ENCODE measurements at places on chromosomes 1 and 21.

DNA sequence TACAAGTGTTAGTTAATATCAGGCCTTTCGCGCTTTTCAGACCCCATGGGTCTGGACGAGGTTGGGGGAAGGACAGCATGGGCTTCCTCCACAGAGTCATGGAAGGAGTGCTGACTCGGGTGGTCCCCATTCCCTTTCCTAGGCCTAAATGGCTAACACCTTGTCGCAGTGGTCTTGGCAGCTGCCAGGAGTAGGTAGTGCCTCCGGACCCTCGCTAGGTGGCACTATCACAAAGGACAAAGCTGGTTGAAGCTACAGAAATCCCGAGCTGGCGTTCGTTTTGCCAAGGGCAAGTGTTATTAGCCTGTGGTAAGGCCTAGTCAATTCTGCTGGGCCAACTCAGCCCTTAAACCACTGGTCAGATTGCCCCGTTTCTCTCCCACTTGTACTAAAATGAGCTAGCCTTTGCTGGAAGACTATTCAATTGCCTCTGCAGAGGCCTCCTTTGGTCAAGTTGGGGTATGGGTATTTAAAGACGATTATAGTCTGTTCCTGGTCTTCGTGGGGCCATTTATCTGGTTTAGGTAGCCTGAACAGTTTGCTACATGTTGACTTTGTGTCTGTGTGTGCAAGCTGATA lies 1.1 kb upstream of the UBE2Q1 start:
- DNase-seq = peak; percentile 81

DNA sequence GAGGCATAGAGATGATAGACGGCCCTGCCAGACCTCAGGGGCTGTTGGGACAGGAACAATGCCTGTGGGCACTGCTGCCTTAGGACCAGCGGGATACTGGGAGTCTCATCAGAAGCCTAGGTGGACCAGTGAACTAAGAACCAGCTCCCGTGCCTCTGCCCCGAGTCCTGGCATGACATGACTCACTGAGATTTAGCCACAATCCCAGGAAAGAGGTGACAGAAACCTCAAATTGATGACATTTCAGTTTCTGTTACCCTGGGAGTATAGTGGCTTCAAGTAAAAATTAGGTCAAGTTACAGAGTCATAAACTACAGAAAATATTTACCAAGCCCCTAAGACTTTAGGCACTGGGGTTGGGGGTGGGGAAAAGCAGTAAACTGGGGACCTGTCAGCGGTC lies 74.6 kb upstream of the GADD45A start:
- DNase-seq = no peak

GRCh38 chr1:1437904-1438376 lies 2.5 kb downstream of the VWA1 start:
- DNase-seq = no peak

DNA sequence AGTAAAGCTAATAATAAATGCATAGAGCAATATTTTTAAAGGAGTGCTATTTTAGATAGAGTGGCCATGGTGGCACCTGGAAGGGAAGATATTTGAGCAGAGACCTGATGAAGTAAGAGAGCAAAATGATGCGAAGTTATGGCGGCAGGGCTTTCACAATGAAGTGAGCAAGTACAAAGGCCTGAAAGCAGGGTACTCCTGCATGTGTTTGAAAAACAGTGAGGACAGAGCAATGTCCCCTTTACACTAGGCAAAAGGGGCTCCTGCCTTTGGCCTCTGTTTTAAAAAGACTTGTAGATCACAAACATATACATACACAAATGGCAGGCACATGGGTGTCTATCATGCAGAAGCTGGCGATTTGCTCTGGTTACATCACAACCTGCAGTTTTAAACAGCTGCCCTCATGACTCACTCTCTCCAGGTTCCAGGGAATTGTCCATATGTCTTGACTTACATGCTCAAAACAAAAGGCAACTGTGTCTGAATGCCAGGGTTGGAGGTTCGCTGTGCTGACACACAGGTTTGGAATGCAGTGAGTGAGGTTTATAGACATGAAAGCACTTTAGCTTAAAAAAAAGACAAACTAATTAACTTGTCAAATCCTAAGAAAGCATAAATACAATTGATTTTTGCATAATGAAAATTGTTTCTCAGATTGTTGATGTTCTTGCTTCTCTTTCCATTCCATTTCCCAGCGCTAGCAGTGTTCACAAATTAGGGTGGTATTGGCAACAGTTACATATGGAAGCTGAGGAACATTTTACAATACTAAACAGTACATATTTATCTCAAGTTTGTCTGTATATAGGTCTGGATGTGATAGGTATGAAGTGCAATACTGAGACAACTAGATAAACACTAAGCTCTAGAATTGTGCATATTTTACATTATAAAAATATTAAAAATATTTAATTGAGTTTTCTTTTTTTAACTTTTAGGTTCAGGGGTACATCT lies 313.9 kb downstream of the BARHL2 start:
- no peak for DNase-seq

GRCh38 chr1:12314333-12314903 lies 84.6 kb downstream of the VPS13D start:
- no peak for DNase-seq

DNA sequence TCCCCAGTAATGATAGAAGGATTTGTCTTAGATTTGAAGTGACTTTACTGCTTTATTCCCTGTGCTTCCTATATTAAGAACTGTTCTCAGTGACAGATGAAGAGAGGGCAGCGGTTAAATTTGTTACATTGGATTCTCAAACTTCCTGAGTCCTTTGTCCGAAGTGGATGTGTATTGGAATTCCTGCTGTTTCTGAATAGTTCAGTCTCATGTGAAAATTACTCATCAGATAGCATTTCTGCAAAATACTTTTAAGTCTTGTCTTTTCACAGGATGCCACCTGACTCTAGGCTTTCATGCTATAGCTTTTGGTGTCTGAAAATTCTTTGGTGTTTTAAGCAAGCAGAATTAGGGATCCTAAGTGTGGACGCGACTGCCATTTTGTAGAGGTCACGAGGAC lies 83.6 kb downstream of the PRDM2 start:
- no peak for DNase-seq

DNA sequence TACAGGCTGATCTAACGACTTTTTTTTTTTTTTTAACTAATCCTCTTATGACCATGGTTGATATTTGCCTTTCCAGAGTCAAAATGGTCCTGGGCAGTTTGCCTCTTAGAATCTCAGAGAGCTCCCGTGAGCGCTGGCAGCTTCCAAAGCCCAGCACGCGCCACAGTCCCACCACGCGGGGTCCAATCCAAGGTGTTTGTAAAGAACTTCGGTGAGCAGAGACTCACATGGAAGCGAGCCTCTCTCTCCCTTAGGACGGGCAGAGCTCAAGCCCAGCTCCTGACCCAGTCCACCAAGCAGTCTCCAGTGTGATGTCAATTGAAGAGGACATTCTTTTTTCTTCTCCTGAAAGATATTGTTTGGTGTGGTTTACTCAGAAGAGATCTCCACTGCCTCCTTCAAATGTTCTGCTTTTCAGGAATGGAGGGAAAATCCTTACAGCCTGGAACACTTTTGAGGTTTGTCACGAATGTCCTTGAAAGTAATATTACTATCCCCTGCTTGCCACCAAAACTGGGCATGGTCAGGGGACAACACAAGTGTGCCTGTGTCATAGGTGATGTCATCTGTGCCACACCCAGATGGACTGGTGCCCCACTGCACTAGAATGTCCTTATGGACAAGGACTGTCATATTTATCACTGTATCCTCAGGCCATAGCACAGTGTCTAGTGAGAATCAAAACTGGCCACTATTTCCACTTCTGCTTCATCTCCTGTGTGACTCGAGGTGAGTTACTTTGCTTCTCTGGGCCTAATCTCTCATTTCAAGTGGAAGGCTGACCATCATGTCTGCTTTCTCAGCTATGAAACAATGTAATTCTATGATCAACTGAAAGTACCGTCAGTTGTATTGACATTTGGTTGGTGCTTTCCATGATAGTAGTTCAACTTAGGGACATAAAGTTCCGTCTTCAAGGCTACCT lies 97.4 kb upstream of the EDEM3 start:
- no peak for DNase-seq

GRCh38 chr1:108718927-108719655 lies 6.4 kb downstream of the FNDC7 start:
- no peak for DNase-seq

DNA sequence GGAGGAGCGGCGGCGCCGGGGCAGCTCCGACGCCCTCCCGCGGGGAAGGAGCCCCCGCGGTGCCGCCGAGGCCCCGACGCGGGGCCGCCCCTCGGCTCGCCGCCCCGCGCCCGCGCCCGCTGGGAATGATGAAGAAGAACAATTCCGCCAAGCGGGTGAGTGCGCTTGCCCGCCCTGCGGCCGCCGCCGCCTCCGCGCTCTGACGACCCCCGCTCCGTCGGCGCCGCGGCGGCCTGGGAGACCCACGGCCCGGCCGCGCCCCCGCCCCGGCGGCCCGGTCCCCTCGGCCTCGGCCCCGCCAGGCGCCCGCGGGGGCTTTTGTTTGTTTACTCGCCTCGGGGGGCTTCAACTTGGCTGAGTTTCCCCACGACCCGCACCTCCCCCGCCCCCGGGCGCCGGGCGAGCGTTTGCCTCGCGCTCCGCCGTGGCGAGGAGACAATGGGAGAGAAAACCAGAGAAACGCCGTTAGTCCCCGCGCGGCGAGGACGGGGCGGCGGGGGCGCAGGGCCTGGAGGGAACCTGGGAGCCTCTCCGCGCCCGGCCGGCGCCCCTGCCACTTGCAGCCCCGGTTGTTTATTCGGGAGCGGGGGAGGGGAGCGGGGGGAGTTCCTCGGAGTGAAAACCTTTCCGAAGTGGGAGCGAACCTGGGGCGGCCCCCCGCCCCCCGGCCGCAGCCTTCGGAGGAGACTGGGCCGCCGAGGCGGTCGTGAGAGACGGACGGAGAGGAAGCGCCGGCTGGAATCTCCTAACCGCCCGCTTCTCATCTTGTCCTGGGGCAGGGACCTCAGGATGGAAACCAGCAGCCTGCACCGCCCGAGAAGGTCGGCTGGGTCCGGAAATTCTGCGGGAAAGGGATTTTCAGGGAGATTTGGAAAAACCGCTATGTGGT lies 661 bp downstream of the PLEKHO1 start:
- peak; percentile 39 for DNase-seq

- DNase-seq = no peak
Measured at GRCh38 chr1:185795181-185795580, 61.0 kb downstream of the HMCN1 start.

- DNase-seq = no peak
Measured at GRCh38 chr1:89489047-89489729, 35.4 kb upstream of the LRRC8B start.

DNA sequence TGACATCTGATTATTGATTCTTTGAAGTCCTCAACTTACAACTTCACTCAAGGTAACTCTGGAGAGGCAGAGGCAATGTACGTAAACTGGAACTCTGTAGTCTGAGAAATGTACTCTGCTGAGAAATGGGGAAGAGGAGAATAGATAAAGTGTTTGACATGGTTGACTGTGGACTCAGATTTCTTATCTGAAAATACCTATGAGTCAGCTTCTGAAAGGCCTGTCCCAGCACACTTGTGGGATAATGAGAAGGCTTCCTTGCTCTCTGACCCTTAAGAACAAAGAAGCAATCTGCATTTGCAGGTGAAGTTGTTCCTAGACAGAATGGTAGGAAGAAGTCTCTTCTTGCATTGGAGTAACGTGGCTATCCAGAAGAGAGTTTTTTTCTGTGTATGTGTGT lies 1573.5 kb downstream of the BRINP3 start:
- no peak for DNase-seq

DNA sequence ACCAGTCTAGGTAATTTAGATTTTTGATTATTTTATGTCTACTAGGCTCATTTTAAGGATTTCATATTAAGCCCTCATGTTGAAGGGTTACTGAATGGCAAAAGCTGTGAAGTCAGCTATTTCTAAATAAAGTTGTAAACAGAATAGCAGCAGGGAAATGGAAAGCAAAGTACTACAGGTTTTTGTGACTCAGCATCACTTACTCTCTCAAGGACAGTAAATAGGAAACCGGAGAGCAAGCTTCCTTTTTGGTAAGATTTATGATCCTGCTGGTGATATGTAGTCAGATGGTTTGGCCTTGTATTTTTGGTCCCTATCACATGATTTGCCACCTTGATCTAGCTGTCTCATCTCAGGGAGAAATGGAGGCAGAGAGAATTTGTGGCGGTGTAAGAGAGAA lies 226.0 kb downstream of the RPS6KC1 start:
- DNase-seq = no peak

Data from activated CD4-positive, alpha-beta T cell treated with anti-CD3 and anti-CD28 coated beads, Interleukin-2, amount 50 U/mL, for 48 hours (primary cell).